ENCODE measurements at places on chromosomes 7 and 10.

- H3K4me1 ChIP-seq = peaks cover 10% of the 10 kb centered on the region
- H3K4me3 ChIP-seq = no peak overlapping the region
- no peak overlapping the region for H3K27ac ChIP-seq
- no peaks in the 10 kb centered on the region for H3K36me3 ChIP-seq
- H3K27me3 ChIP-seq = peaks cover 5% of the 10 kb centered on the region
Observed at GRCh38 chr10:5843686-5844344, 30.6 kb upstream of the GDI2 start.

GRCh38 chr10:132115732-132116131 is 50.0 kb downstream of the JAKMIP3 start:
- peaks cover 2% of the 10 kb centered on the region for H3K27me3 ChIP-seq
- no peak for DNase-seq
- H3K4me1 ChIP-seq = no peaks in the 10 kb centered on the region
- H3K27ac ChIP-seq = no peak overlapping the region

DNA sequence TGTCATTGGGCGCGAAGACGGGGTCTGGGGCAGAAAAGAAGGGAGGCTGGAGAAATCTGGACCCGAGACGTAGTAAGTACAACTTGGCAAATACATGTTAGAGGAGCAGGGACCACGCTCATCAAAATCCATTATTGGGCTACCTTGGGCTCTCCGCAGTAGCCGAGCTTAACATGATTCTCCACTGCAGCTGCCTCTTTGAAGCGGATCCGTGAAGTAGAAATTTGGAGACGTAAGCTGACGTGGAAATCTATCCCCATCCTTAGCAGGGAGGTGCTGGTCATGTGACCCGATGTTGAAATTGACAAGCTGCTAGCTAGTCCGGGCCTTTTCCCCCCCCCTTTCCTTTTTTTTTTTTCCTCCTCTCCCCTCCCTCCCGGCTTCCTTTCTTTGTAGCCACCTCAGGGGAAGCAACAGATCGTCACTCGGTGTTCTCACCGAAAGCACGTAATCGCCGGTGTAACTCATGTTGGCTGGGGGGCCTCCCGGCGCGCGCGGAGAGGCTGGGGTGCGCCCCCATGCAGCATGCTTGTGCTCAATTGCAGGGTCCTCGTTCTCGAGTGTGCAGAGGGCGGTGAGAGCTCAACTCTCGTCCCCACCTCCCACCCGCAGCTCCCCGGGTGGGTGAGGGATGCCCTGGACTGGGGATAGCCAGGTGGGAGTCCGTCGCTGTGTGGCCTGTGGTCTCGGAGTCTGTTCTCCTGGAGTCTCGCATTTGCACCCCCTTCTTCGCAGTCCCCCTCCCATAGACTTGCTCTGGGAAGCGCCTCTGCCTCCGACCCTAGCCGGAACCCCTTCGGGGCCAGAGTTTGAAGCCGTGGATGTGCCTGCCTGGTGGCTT is at the start of gene HOXA11:
Gene HOXA11 (minus strand): TSS at position 220 of the 841 bp plus-strand sequence. CDS start 88 bp downstream, at position 132.
- no peak for DNase-seq
- H3K36me3 ChIP-seq = peaks cover 5% of the 10 kb centered on the region
- H3K27me3 ChIP-seq = peaks cover 87% of the 10 kb centered on the region
- H3K27ac ChIP-seq = peak within 1 kb of the TSS; percentile 66
- H3K4me3 ChIP-seq = peak within 1 kb of the TSS; percentile 48

GRCh38 chr7:544338-545221 is 24.9 kb upstream of the PDGFA start:
- no peaks in the 10 kb centered on the region for H3K36me3 ChIP-seq
- H3K27ac ChIP-seq = no peak overlapping the region
- no peaks in the 10 kb centered on the region for H3K27me3 ChIP-seq
- DNase-seq = no peak
- H3K4me1 ChIP-seq = peaks cover 11% of the 10 kb centered on the region

DNA sequence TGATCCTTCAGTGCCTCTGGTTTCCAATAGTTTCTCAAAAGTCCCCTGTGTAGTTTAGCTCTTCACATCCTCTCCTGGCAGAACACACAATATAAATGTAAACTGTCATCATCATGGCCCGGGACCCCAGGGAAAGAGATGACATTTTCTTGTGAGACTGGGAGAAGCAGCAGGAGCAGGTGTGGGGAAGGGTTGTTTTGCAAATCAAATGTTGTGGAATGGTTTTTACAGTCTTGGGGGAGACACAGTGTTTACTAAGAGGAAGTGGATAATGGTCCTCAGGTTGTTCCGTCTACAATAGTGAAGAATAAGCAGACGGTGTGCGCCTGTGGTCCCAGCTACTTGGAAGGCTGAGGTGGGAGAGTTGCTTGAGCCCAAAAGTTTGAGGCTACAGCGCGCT is 159.1 kb downstream of the SEC23IP start:
- DNase-seq = no peak
- peaks cover 3% of the 10 kb centered on the region for H3K27me3 ChIP-seq
- H3K27ac ChIP-seq = no peak overlapping the region
- no peak overlapping the region for H3K4me3 ChIP-seq
- H3K4me1 ChIP-seq = no peaks in the 10 kb centered on the region
- H3K36me3 ChIP-seq = no peaks in the 10 kb centered on the region

DNA sequence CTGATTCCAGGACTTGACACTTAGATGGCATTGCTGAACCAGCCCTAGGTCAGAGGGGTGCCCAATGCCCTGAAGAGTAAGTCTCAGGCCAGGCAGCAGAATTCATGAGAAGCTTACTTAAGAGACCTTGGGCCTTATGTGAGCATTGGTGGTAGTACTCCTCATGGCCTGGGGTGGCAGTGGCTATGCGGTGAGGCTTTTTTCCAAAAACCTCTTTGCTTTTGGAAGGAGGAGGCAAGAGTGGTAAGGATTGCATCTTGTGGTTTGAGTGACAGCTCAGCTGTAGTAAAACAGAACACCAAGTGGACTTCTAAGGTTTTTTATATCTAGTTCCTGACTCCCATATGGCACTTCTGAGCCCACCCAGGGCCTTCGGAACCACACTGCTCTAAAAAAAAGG is 459.0 kb upstream of the STEAP1 start:
- no peaks in the 10 kb centered on the region for H3K4me1 ChIP-seq
- no peaks in the 10 kb centered on the region for H3K36me3 ChIP-seq
- H3K27ac ChIP-seq = no peak overlapping the region
- H3K4me3 ChIP-seq = no peak overlapping the region
- DNase-seq = no peak
- H3K27me3 ChIP-seq = no peaks in the 10 kb centered on the region

GRCh38 chr7:128110641-128111364 is 79.6 kb upstream of the LRRC4 start:
- peaks cover 38% of the 10 kb centered on the region for H3K4me1 ChIP-seq
- H3K27me3 ChIP-seq = no peaks in the 10 kb centered on the region
- no peak overlapping the region for H3K27ac ChIP-seq
- H3K36me3 ChIP-seq = no peaks in the 10 kb centered on the region
- no peak overlapping the region for H3K4me3 ChIP-seq
- no peak for DNase-seq

DNA sequence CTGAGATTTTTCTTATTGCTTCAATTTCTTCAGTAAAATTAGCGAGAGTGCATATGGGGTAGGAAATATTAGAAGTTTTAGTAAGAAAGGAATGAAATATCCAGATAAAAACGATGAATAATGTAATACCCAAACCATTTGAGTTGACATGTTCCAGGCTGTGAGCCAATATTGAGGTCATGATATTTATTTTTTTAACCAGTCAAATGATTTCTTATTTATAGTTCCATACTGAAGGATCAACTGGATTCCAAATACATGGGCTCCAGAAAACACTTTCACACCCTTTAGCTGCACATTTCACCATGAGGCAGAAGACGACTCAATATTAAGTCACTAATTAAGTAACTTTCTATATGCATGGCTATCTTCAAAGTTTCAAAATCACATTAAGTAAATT is 312.5 kb downstream of the PPP1R3A start:
- H3K36me3 ChIP-seq = no peaks in the 10 kb centered on the region
- DNase-seq = no peak
- no peak overlapping the region for H3K4me3 ChIP-seq
- no peaks in the 10 kb centered on the region for H3K4me1 ChIP-seq
- H3K27me3 ChIP-seq = no peaks in the 10 kb centered on the region

- H3K4me3 ChIP-seq = no peak overlapping the region
- peaks cover 7% of the 10 kb centered on the region for H3K4me1 ChIP-seq
- H3K27me3 ChIP-seq = no peaks in the 10 kb centered on the region
- H3K36me3 ChIP-seq = peaks cover 54% of the 10 kb centered on the region
Observed at GRCh38 chr10:15106352-15107013, 9.3 kb downstream of the RPP38 start.

GRCh38 chr10:122087436-122087835 is 98.5 kb downstream of the TACC2 start:
- no peaks in the 10 kb centered on the region for H3K27me3 ChIP-seq
- no peaks in the 10 kb centered on the region for H3K4me1 ChIP-seq
- H3K4me3 ChIP-seq = no peak overlapping the region
- no peak for DNase-seq
- no peak overlapping the region for H3K27ac ChIP-seq
- H3K36me3 ChIP-seq = no peaks in the 10 kb centered on the region

DNA sequence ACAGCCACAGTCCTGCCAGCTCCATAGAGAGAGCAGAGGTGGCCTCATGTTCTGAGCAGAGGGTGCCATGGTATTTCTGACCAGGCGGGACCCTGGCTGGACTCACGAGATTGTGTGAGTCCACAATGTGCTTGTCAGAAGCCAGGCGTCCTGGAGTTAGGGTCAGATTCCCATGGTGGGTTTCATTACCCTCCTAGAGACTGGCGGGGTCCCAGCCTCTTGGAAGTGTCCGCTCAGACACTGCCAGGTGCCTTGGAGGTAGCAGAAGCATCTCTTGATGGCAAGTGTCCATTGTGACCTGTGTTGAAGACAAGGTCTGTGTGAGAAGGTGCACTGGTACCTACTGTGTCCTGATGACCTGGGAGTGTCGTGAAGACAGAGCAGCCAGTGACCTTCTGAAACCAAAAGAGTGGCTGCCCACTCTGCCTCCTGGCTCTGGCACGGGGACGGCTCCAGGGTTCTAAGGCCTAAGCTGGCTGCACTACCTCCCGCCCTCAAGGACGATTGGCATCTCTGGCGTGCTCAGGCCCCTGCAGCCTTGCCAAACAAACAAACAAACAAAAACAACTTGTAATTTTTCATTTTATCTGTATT is 56.8 kb downstream of the MGMT start:
- H3K36me3 ChIP-seq = peaks cover 8% of the 10 kb centered on the region
- no peak overlapping the region for H3K27ac ChIP-seq
- no peaks in the 10 kb centered on the region for H3K4me1 ChIP-seq
- H3K27me3 ChIP-seq = no peaks in the 10 kb centered on the region
- no peak overlapping the region for H3K4me3 ChIP-seq
- no peak for DNase-seq
